ENCODE measurements at places on chromosomes 12 and 14. TPM values are rescaled to one million over a fixed set of nuclear protein-coding genes. Genes with fewer than 3 reads are reported as not detected.
A peak's percentile ranks its signal among the peaks of the same experiment; 100 is the strongest.

SLCO1B1 gene
- 0.12 TPM for total RNA-seq

KCNH3 gene
- total RNA-seq: 22.6 TPM

ANKRD33 gene
- not detected for total RNA-seq

C14orf39 gene
- not detected for total RNA-seq

ERG28 gene
- total RNA-seq: 37.2 TPM

INHBC gene
- not detected for total RNA-seq

TAS2R42 gene
- not detected for total RNA-seq

TAS2R43 gene
- total RNA-seq: 0.35 TPM

- DNase-seq: no peak
These were observed 9.7 kb downstream of the SP1 start for GRCh38 chr12:53389702-53390101.

GRCh38 chr12:40745386-40745785 is 53.1 kb downstream of the CNTN1 start:
- DNase-seq: no peak

DNA sequence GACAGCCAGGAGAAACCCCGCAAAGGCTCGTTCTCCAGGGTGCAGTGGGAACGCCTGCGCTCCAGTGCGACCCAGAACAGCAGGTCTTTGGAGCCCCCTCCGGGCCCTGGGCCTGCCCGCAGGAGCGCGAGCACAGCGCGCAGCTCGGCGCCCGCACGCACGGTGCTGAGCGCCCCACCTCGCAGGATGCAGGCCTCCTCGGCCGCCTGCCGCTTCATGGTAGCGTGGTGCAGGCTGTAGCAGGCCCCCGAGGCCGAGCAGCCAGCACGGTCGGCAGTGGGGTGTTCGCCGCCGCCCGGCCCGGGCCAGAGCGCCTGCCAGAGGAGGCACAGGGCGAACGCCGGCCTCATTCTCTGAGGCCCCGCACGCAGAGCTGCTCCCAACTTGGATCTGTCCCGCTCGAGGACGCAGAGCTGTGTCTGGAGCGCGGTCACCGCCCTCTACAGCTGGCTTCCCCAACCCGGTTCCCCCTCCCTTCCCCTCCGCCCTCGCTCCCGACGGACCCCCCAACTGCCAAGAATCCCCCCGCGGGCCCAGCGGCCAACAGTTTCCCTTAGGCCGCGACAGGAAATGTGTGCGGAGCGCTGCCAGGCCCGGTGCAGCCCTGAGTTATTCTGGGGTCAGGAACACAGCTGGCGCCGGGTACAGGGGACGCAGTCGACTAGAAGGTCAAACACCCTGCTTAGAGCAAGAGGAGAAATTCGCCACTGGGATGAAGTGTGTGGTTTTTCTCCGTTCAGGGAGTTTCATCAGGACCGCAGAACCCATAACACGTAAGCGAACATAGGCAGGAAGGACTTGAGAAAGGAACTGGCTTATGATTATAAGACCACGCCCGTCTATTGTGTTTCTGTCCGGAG is at the start of gene CLEC14A:
CLEC14A (minus strand) TSS at position 421 of the 860 bp plus-strand sequence; CDS start at position 350, 71 bp downstream.
- peak; percentile 26 for DNase-seq

DNA sequence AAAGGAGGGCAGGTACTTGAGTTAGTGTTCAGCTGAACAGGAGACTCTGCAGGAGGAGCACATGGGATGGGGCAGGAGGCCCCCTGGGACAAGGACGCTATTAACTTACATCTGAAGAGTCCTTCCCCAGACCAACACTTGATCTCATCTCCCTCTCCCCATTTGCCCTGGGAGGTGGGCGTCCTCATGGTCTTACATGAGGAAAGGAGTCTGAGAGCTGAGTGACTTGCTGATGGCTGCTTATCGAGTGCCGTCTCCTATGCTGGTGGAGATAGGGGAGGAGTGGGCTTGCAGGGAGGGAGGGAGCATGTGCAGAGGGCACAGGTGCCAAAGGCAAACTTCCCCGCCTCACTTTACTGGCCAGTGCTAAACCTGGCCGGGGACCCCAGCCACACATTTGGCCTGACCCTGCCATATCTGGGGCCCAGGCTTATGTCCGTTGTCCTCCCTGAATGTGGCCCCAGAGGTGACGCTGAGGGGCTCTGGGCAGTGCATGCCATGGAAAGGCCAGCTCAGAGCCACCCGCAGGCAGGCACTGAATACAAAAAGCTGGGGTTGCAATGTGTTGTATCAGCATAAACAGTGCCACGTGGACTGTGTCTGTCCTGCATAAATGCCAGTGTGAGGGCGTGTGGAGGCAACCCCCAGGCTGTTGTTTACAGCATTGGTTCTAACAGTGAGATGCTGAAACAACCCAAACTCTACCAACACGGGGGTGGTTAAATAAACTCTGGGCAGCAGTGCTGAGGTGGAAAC is 29.4 kb downstream of the FAIM2 start:
- no peak for DNase-seq

GRCh38 chr14:78982551-78982950 is 812.4 kb downstream of the NRXN3 start:
- no peak for DNase-seq

GRCh38 chr14:89614009-89614691 is 197.1 kb upstream of the FOXN3 start:
- DNase-seq: no peak

DNA sequence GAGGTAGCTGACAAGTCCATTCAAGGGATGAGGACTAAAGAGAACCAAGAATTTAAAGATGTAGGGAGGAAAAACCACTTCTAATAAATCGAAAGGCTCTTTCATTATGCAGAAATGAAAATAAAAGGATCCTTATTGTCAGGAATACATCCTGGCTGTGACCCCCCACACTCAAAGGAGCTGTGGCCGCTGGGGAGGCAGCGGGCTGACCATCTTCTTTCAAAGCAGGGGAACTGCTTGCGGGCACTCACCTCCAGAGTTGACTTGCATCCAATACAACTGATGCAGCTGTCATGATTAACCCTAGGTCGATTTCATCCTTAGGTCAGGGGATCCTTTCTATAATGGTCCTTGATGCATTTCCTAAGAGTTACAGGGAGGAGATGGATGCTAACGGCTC is 35.3 kb downstream of the TRAFD1 start:
- DNase-seq: no peak

GRCh38 chr12:28242129-28242495 is 51.9 kb downstream of the CCDC91 start:
- no peak for DNase-seq

DNA sequence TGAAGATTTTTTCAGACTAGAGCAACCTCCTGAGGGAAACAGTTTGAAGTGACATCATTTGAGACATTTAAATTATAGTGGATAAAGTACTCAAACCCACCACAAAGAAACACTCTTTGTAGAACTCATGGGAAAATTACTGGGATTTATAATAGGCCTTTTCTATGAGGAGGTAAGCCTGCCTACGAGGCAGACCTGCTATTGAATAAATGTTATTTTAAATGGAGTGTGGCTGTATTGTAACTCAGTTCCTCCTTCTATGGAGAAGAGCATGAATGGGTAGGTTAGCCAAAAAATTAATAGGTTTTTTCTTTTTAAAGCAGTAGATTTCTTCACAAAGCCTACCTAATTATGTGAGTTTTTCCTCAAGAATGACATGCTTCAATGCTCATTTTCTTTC is 63.7 kb upstream of the PLEKHA5 start:
- no peak for DNase-seq

DNA sequence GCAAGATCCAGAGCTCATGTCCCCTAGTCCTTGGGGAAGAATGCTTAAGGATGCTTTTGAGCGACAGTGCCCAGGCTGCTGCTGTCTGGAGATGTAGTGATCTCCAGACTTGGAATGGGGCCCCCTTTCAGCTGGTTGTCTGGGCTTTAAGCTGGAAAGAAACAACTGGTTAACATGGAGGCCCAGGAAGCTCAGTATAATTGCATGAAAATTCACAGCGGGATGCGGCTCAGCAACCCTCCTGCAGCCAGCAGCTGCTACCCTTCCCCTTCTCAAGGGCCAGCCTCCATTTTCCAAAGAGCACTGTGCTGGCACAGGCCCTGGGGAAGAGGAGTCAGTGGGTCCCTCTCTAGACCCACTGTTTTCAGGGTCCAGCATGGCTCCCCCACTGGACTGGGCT is 26.3 kb downstream of the RAB35 start:
- no peak for DNase-seq

DNA sequence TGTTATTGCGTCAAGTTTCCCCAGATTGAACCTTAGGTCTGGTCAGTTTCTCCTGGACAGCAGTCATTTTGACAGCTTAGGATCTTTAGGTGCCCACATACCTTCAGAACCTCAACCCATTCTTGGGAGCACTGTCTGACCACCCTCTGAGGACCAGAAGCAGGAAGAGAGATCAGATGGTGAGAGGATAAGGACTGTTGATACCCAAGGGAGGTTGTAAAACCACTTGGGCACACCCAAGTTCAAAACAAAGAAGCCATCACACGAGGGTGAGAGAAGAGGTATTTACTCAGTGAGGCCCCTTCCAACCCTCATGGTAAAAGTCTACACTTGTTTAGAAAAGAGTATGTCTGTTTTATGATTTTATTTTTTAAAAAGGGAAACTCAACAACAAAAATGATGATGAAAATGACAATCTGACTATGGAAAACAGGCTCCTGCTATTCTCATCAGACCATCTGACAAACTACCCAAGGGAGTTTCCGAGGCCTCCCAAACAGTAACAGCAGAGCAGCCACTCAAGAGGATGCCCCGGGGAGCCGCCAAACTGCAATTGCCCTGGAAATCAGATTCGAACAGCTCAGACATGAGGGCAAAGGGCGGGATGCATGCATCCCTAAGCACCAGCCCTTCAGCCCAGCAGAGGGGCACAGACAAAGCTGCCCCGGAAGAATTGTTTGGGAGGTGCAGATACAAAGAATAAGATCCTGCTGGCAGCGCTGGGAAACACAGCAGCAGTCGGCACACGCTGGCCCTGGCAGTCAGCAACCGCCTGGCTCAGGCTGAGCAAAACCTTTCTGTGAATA is 162.6 kb upstream of the PLEKHG7 start:
- DNase-seq: no peak

- DNase-seq: no peak
These were observed 120.3 kb downstream of the SLC38A1 start for GRCh38 chr12:46148327-46149078.
